Hematopoietic multipotent progenitor cell (in vitro differentiated cells): ENCODE measurements at places on chromosomes 2 and 18. TPM values are rescaled to one million over a fixed set of nuclear protein-coding genes. Genes with fewer than 3 reads are reported as not detected.

- no peak for DNase-seq
Observed at GRCh38 chr2:199470361-199470671, 12.6 kb upstream of the SATB2 start.

DNA sequence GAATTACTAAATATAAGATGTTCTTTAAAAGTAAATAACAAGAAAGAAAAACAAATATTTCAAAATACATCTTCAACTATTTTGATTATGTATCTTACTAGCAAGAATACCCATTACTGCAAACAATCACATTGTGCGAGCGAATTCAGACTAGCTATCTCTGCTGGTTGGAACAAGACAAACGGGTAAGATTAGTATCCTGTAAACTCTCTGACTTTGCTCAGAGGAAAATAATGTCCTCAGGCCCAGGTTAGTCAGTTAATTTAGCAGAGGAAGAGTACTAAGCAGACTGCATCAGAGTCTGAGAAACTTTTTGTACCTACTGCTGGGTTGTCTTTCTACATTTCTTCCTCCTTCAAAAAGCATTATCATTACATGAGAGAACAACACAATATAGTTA lies 50.4 kb upstream of the MCM6 start:
- DNase-seq: no peak

- no peak for DNase-seq
Observed at GRCh38 chr2:8365331-8365910, 316.4 kb upstream of the ID2 start.

DNA sequence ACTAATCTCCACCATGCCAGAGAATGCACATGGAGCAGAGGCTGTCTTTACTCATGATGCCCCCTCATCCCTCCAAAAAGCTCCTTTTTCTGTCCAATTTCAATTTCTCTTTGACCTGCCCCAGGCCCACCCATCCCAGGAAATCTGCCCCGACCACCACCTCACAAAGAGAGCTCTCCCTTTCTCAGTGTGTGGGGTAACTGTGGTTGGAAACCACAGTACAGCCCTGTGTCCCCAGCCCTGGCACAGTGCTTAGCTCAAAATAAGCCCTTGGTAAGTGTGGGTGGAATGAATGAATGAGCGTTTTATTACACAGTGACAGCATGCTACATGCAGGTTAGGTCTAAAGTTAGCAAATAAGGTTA lies 43.7 kb upstream of the CAB39 start:
- no peak for DNase-seq

DNA sequence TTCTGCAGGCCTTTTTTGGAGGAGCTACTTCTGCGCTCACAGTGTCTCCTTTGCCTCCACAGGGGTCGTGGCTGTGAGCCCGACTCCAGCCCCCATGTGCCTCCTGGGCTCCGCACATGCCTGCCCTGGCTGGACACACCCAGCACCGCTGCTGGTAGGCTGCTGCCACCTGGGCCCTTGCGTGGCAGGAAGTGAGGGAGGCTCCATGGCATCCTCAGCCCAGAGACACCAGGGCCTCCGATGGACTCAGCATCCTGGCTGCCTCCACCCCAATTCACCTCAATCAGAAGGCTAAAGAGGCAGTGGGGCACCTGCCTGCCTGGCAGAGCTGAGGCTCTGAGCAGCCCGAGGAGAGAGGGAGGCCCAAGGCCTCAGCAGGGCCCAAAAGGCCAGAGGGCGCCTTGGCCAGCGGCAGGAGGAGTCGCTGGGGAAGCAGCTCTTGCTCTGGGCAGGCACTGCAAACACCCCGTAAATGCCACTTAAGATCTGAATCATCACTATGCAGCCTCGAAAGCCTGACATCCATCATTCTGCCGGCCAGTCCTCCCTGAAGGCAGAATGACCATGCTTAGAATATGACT lies 68.3 kb upstream of the OTOS start:
- DNase-seq: no peak

GRCh38 chr2:39433586-39434195 lies 3.4 kb downstream of the MAP4K3 start:
- no peak for DNase-seq

- DNase-seq: no peak
Observed at GRCh38 chr18:7034924-7035323, 82.7 kb downstream of the LAMA1 start.

- no peak for DNase-seq
Observed at GRCh38 chr2:128492966-128493811, 174.5 kb upstream of the HS6ST1 start.

- DNase-seq: no peak
Observed at GRCh38 chr18:46352520-46353250, 248.5 kb downstream of the HAUS1 start.

DNA sequence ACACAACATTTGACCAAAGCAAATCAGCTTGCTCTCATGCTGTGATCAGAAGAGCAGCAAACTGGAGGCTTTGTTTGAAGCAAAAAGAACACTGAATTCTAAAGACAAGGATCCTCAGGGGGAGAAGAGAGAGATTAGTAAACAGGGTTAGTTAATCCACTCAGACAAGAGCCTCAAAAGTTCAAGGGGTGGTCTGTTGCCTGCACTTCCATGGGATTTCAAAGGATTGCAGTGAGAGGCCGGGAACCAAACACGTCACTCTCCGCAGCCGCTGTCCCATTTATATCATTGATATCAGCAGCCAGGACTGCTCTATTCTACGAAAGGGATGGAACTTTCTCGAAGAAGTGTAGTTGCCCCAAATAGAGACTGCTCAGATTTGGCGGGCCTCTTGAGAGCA lies 97.8 kb upstream of the SP3 start:
- no peak for DNase-seq

GRCh38 chr18:26874283-26874682 lies 8.8 kb upstream of the AQP4 start:
- no peak for DNase-seq

DNA sequence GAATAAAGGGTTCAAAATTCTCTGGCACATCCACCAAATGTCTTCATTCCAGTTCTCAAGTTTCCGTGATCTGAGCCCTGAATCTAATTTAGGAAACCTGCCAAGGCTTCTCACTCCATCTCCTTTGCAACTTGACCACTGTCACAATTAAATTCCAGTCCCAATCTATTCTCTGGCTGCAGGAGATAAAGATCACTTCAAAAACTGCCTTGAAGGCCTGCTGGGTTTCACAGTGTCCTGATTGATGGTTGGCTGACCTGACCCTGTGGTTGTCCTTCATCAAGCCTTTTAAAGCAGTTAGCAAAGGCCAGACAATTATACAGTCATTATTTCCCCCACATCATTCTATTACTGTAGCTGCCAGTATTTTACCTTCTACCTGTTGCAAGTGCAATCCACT lies 60.3 kb upstream of the DNAJC10 start:
- no peak for DNase-seq

GRCh38 chr2:146108993-146109392 lies 1589.1 kb upstream of the ZEB2 start:
- DNase-seq: no peak

The IKZF2 gene
- total RNA-seq: 43.1 TPM

The TUBA4A gene
- 22.9 TPM for total RNA-seq

The CAVIN2 gene
- total RNA-seq: 39.0 TPM

The SCYGR3 gene
- total RNA-seq: not detected

The GALNT14 gene
- 12.9 TPM for total RNA-seq

The RUFY4 gene
- 1.1 TPM for total RNA-seq

The KCNJ13 gene
- total RNA-seq: not detected

The PROM2 gene
- 0.54 TPM for total RNA-seq

The PSD4 gene
- 68.7 TPM for total RNA-seq

The LYPD6B gene
- total RNA-seq: 0.81 TPM
